ENCODE measurements at places on chromosomes 5 and 9.

- no peak overlapping the region for H3K4me3 ChIP-seq
- H3K36me3 ChIP-seq, result no peaks in the 10 kb centered on the region
- H3K27me3 ChIP-seq, result peaks cover 3% of the 10 kb centered on the region
- no peak overlapping the region for H3K27ac ChIP-seq
These were observed 8.7 kb upstream of the NDUFB6 start for GRCh38 chr9:32581512-32582143.

DNA sequence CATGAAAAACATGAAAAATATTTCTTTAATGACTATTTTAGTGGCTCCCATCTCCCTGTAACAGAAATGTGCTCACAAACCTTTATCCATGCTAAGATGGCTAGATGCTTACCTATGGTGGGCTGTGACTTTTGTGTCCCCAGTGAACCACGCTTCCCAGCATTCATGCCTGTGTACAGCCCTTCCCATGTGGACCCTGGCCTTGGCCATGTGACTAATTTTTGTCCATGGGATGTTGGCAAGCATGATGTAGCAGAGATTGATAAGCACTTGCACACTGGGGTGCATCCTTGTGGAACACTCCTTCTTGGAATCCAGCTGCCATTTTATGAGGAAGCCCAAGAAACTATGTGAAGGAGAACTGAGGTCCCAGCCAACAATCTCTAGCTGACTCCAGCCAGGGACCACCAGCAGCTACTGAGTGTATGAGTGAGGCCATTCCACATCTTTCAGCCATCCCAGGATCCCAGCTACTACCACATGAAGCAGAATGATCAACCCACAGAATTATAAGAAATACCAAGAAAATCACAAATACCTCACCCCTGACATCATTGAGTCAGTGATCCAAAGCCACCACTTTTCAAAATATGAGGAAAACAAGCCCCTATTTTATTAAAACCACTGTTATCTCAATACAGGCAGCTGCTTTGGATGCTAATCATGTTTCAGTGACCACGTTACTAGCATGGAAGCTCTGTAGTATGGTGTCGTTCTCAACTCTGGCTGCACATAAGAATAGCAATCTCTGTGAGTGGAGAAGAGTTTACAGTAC is 16.1 kb upstream of the RAI14 start:
- no peaks in the 10 kb centered on the region for H3K36me3 ChIP-seq
- H3K27ac ChIP-seq, result no peak overlapping the region

DNA sequence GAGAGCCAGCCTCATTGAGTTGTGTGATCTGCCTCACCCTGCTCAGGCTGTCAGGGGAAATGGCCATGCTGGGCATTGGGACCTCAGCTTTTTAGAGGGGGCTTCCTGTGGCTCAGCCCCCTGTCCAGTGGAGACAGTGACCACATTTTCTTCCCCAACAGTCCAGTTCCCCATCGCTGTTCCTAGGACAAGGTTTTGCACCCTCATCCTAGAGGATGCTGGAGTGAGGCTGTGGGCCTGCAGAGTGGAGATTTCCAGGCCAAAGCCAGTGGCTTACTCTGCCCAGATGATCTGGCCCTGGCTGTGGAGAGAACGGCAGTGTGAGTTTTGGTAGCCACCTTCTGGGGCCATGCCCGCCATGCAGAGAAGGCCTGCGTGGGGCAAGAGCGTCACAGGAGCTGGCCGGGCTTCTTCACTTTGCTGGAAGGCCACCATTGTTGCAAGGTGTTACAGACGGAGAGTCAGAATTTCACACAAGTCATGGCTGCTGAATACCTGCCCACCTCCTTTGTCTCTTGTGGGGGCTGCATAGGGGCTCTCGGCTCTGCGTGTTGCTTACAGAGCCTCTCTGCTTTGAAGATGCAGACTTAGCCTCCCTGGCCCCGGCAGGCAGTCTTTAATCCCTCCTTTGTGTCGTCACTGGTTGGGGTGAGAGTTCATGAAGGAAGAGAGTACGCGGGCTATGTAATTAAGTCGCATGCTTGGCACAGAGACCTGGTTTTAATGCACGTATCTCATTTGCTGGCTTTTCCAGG is 35.2 kb upstream of the PITX1 start:
- no peak for DNase-seq
- H3K4me3 ChIP-seq, result no peak overlapping the region
- H3K4me1 ChIP-seq, result no peaks in the 10 kb centered on the region
- no peak overlapping the region for H3K27ac ChIP-seq
- no peaks in the 10 kb centered on the region for H3K36me3 ChIP-seq

DNA sequence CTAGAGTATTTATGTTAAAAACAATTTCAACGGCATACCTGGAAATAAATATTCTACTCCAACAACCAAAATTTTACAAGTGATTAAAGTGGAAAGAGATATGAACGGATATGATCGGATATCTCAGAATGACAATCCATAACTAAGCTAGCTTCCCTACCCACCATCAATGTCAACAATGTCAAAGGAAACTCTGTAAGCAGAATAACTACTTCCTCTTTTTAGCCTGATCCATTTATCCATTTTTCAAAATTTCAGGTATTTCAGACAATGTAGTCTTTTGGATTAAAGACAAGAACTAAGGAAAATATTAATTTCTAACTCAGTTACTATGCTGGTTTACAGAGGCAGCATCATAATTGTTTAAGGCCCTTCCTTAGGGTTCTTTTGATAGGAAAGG is 188.7 kb downstream of the DENND1A start:
- no peak for DNase-seq
- H3K4me1 ChIP-seq, result no peaks in the 10 kb centered on the region
- H3K36me3 ChIP-seq, result no peaks in the 10 kb centered on the region
- no peaks in the 10 kb centered on the region for H3K27me3 ChIP-seq
- no peak overlapping the region for H3K27ac ChIP-seq

DNA sequence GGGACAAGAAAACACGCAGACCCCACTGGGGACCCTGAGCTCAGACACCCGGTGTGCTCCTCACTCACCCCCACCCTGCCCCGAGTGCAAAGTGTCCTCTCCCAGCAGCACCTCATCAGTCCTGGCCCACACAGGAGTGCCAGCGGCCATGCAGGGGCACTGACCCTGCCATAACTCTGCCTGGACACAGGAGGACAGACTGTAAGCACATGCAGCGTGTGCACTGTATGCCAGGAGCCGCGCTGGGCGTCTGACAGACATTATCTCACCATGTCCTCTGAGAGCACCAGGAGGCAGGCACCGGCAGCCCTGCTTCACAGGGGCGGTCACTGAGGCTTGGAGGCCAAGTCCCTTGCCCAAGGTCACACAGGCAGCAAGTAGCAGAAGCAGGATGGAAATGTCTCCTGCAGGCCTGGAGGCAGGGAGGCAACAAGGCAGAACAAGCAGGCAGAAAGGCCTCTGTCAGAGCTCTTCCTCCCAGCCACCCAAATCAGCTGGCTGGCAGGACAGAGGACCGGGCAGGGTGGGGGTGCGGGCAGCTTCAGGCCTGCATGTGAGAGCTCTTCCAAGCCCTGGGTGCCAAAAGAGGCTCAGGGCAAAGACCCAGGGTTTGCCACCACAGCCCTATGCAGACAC is 8.4 kb downstream of the EEIG1 start:
- H3K4me1 ChIP-seq, result peaks cover 100% of the 10 kb centered on the region
- H3K4me3 ChIP-seq, result peak overlapping the region; percentile 23
- peaks cover 63% of the 10 kb centered on the region for H3K36me3 ChIP-seq
- no peaks in the 10 kb centered on the region for H3K27me3 ChIP-seq
- peak overlapping the region; percentile 99 for H3K27ac ChIP-seq

- H3K4me3 ChIP-seq, result no peak overlapping the region
- no peak for DNase-seq
- no peaks in the 10 kb centered on the region for H3K36me3 ChIP-seq
These were observed 10.2 kb downstream of the PRKAA1 start for GRCh38 chr5:40787986-40788385.

DNA sequence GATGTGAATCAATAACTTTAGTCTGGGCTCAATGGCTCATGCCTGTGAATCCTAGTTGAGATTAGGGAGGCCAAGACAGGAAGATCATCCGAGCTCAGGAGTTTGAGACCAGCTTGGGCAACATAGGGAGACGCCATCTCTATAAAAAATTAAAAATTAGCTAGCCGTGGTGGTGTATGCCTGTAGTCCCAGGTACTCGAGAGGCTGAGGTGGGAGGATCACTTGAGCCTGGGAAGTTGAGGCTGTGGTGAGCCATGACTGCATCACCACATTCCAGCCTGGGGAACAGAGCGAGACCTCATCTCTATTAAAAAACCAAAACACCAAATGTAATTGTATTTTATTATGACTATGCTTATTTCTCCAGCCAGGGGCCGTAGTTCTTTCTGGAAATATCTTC is 69.6 kb upstream of the NR5A1 start:
- no peaks in the 10 kb centered on the region for H3K4me1 ChIP-seq
- H3K4me3 ChIP-seq, result no peak overlapping the region
- H3K36me3 ChIP-seq, result no peaks in the 10 kb centered on the region
- no peak for DNase-seq
- H3K27me3 ChIP-seq, result no peaks in the 10 kb centered on the region
- no peak overlapping the region for H3K27ac ChIP-seq

GRCh38 chr5:54722846-54723433 is 205.4 kb downstream of the SNX18 start:
- H3K36me3 ChIP-seq, result no peaks in the 10 kb centered on the region
- no peaks in the 10 kb centered on the region for H3K27me3 ChIP-seq
- H3K27ac ChIP-seq, result no peak overlapping the region
- no peak overlapping the region for H3K4me3 ChIP-seq

DNA sequence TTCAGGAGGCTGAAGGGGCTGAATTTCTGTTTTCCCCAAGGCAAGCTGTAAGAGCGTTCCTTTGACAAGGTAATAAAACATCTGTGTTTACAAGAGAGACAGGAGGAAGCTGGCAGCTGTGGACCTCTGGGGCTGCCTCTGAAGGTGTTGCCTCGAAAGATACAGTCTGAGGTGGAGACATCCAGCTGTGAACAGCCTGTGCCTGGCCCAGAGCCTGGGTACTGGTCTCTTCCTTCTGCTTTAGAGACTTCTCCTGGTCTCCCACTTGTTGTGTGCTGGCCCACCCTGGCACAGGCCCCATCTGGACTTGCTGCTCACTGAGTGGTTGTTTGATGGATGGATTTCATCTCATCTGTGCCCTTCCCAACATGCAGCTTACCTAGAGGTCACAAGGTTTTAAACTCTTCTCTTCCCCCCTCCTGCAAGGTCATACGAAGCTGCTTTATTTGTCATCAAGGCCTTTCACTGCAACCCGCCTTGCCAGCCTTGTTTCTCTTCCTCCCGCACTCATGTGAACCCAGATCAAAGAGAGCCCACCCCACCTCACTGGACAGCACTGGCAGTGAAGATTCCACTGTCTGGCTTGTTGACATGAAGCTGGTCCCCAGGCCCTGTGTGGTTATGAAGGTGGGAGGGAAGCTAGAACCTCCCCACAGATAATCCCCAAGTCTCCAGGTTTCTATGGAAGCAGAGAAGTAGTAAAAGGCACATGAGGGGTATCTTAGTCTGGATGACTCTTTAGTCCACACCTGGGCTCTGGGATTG is 35.0 kb upstream of the ALDH1B1 start:
- H3K4me1 ChIP-seq, result no peaks in the 10 kb centered on the region
- no peak overlapping the region for H3K4me3 ChIP-seq
- no peaks in the 10 kb centered on the region for H3K36me3 ChIP-seq
- H3K27ac ChIP-seq, result no peak overlapping the region
- no peaks in the 10 kb centered on the region for H3K27me3 ChIP-seq

- H3K36me3 ChIP-seq, result no peaks in the 10 kb centered on the region
- H3K4me3 ChIP-seq, result no peak overlapping the region
- H3K27me3 ChIP-seq, result no peaks in the 10 kb centered on the region
- H3K27ac ChIP-seq, result no peak overlapping the region
- no peaks in the 10 kb centered on the region for H3K4me1 ChIP-seq
- DNase-seq, result no peak
These were observed 10.2 kb upstream of the SLC1A3 start for GRCh38 chr5:36596247-36596646.

DNA sequence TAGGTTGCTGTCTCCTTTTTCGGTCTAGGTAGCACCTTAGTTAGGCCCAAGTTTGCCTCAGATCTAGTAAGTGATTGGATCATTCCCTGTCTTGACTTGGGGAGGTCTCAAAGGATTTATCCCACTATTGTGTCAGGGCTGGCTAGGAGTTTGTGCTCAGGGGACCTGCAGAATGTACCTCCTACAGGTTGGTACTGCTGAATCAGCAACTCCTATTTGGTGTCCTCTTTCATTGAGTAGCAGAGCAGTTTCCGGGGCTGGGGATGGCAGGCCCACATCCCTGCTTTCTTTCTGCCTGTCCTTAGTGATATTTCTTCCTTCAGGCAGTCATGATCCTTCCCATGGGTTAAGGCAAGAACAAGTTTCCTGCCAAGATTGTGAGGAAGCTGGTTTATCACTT is 192.9 kb upstream of the CCNH start:
- no peak for DNase-seq
- no peak overlapping the region for H3K4me3 ChIP-seq
- H3K27ac ChIP-seq, result no peak overlapping the region
- no peaks in the 10 kb centered on the region for H3K4me1 ChIP-seq
- H3K27me3 ChIP-seq, result no peaks in the 10 kb centered on the region

DNA sequence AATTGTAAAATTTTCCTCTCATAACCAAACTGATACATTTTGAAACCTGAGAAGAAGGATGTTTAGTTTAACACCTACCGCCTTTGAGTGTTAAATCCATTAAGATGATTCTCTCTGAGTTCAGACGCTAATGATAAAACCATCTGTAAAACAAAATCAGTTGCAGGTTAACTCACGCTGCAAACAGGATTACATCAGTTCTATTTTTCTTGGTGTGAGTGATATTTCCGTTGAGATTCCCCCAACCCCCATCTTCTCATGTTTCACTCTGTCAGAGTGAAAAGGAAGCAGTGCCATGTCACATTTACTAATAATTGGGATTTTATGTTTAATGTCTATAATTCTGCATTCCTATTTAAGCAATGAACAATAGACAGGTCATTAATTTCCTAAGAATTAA is 146.5 kb downstream of the FANCC start:
- no peaks in the 10 kb centered on the region for H3K4me1 ChIP-seq
- no peak for DNase-seq
- no peaks in the 10 kb centered on the region for H3K27me3 ChIP-seq
- H3K36me3 ChIP-seq, result no peaks in the 10 kb centered on the region

DNA sequence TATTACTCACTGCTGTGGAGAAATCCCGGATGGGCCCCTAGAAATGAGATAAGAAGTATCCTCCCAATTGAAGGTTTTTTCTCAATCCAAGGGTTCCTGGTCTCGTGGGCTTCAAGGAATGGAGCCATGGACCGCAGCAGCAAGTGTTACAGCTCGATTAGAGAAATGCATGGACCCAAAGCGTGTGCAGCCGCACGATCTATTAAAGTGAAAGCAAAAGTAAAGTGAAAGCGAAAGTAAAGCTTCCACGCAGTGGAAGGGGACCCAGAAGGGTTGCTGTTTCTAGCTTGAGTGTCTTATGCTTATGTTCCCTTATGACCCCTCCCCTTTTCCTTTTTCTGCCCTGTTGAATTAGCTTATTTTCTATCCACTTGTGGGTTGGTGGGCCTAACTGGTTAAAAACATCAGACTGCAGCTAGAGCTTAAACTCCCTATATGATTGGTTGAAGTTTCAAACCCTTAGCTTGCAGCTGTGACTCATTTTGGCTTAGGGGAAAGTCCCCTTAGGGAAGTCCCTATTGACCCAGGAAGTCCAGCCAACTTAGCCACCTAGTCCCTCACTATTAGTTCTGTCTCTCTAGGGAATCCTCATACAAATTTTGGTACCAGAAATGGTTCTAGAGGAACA is 1111.8 kb downstream of the TAF11L14 start:
- peaks cover 5% of the 10 kb centered on the region for H3K4me1 ChIP-seq
- peak overlapping the region; percentile 10 for H3K27ac ChIP-seq
- peak; percentile 48 for DNase-seq
- no peaks in the 10 kb centered on the region for H3K36me3 ChIP-seq

GRCh38 chr5:135076051-135076491 is 42.0 kb upstream of the PITX1 start:
- no peak overlapping the region for H3K4me3 ChIP-seq
- peaks cover 45% of the 10 kb centered on the region for H3K27me3 ChIP-seq
- DNase-seq, result no peak
